Dermis blood vessel endothelial cell (primary cell): ENCODE measurements at places on chromosomes 5 and 9. TPM values are rescaled to one million over a fixed set of nuclear protein-coding genes. Genes with fewer than 3 reads are reported as not detected.
A peak's percentile ranks its signal among the peaks of the same experiment; 100 is the strongest.

- DNase-seq, result peak; percentile 72
Observed at GRCh38 chr5:141369994-141370848, at the start of gene PCDHGB3. Gene PCDHGB3, plus strand, starts transcription at chr5:141370242. Its CDS starts 153 bp downstream, at chr5:141370395.

- DNase-seq, result no peak
Observed at GRCh38 chr5:165795073-165795472, 2289.7 kb downstream of the MAT2B start.

The OMD gene
- under 0.01 and 0.23 TPM in 2 replicates for total RNA-seq

The FSD1L gene
- 3.1 and 4.4 TPM in 2 replicates for total RNA-seq

GRCh38 chr5:59051951-59052350, 469.1 kb downstream of the RAB3C start:
- DNase-seq, result no peak

DNA sequence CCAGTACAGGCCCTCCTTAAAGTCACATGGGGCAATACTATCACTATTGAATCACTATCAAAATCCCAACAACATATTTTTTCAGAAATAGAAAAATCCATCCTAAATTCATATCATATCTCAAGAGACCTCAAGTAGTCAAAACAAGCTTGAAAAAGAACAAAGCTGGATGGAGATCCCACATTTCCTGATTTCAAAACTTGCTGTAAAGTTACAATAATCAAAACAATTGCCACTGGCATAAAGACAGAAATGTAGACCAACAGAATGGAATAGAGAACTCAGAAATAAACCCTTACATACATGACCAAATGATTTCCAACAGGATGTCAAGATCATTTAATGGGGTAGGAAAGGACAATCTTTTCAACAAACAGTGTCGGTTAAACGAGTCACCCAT, 41.3 kb upstream of the CDKN2AIPNL start:
- no peak for DNase-seq

- no peak for DNase-seq
Observed at GRCh38 chr9:93081931-93082330, 14.1 kb upstream of the CARD19 start.

- no peak for DNase-seq
Observed at GRCh38 chr5:36066540-36067210, at the start of gene UGT3A2. Gene UGT3A2, minus strand, starts transcription at chr5:36066882. Its CDS starts 93 bp downstream, at chr5:36066789.

The SEMA6A gene
- 21.1 and 38.1 TPM in 2 replicates for total RNA-seq

The MSMP gene
- total RNA-seq, result 42.5 and 66.8 TPM in 2 replicates

- no peak for DNase-seq
Observed at GRCh38 chr5:133233616-133234015, 181.8 kb downstream of the HSPA4 start.

The CENPK gene
- total RNA-seq, result 14.3 and 26.6 TPM in 2 replicates

DNA sequence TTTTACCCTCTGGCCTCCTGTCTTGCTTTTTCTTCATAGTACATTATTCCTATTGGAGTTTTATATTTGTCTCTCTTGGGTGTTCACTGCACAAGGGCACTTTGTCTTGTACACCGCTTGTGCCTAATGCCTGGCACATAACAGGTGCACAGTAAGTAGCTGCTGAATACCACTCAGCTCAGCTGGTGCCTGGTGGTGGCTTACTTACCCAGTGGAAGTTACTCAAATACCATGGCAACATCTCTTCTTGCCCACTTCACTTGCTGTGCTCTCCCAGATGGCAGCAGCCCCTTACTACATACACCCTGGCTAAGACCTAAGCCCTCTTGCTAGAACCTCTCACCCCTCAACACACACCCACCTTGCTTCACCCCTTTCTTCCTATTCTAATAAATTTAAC, 11.3 kb upstream of the SKP1 start:
- DNase-seq, result no peak

DNA sequence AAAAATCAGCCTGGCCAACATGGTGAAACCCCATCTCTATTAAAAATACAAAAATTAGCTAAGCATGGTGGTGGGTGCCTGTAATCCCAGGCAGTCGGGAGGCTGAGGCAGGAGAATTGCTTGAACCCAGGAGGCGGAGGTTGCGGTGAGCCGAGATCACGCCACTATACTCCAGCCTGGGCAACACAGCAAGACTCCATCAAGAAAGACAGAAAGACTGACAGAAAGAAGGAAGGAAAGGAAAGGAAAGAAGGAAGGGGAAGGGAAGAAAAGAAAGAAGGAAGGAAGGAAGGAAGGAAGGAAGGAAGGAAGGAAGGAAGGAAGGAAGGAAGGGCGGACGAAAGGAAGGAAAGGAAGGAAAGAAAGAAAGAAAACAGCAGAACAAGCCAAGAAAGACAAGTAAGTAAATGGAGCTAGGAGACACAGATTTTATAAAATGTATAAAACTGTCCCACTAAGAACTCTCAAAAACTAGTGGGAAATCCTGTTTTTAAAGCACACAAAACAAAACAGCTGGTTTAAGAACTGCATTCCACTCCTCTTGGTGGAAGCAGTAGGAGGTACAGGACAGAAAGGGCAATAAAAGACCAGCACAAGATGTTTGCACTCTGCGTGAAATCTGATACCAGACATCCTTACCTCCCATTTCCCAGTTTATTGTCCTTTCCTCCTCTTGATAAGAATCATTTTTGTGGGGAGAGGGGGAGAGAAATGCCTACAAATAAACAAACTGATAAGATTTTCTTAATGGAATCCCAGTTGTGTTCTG, 46.7 kb downstream of the MYO10 start:
- DNase-seq, result peak; percentile 35

GRCh38 chr5:150481972-150482406, 25.9 kb upstream of the NDST1 start:
- no peak for DNase-seq

GRCh38 chr5:40798801-40799210, 632 bp upstream of the PRKAA1 start:
- peak; percentile 73 for DNase-seq

- no peak for DNase-seq
Observed at GRCh38 chr9:28051559-28052503, 478.6 kb upstream of the C9orf72 start.

DNA sequence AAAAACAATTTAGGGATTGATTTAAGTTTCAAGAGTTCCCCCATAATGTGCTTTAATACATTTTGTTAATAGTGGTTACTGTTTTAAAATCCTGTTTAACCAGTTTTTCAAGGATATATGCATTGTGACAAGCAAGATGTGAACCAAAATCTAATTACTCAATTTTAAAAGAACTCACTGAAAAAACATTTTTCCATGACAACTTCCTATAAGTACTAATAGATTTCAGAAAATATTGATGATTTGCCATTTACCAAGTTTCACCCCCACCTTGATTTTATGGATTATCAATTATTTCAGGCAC, 4.9 kb upstream of the DNAJC21 start:
- DNase-seq, result no peak
